Stimulated activated CD4-positive, alpha-beta T cell treated with anti-CD3 and anti-CD28 coated beads, Interleukin-15, amount 100 ng/mL, for 1 hour (primary cell): ENCODE measurements at places on chromosomes 11 and 22.

GRCh38 chr11:43354311-43354710, 4.4 kb upstream of the TTC17 start:
- DNase-seq, result no peak

DNA sequence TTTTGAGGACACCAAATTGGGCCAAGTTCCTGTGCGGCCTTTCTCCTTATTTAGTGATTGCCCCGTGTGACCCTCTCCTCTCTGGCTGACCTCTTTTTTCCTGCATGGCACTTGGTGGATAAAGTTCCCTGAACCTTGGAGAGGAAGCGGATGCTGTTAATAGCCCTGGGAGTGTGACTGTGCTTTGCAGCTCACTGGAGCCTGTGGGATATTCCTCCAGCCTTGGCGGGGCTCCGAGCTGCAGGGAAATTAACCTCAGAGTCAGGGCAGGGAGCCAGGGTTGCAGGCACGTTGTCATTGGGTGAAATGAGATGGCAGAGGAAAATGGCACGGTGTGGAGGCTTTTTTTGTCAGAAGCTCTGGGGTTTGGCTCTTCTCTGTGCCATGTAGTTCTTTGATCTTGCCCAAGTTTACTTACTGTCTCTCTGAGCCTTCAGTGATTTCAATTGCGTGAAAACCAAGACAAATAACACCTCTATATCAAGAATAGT, 965 bp downstream of the OR9Q1 start:
- no peak for DNase-seq

- DNase-seq, result no peak
Observed at GRCh38 chr22:27417421-27417814, 384.1 kb downstream of the MN1 start.

- DNase-seq, result no peak
Observed at GRCh38 chr22:32499666-32500065, 25.1 kb downstream of the FBXO7 start.

- DNase-seq, result no peak
Observed at GRCh38 chr22:39252461-39253434, 8.0 kb upstream of the PDGFB start.

DNA sequence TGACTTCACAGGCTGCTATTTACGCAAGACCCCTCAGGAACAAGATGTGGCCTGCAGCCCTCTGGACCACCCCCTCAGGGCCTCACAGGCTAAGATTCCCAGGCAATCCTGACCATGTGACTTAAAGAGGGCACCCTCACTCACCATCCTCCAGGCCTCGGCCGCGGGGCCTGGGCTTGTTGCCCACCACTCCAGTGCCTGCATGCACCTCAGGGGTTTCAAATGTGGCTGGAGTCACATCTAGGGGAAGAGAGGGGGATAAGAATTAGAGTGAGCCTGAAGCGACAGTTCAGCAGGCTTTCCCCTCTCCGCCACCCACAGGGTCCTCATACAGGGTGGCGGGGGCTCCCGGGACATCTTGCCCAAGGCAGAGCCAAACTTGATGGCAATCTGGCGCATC, 2.1 kb downstream of the ESS2 start:
- DNase-seq, result no peak

- no peak for DNase-seq
Observed at GRCh38 chr11:71991494-71991893, 7.2 kb upstream of the IL18BP start.

DNA sequence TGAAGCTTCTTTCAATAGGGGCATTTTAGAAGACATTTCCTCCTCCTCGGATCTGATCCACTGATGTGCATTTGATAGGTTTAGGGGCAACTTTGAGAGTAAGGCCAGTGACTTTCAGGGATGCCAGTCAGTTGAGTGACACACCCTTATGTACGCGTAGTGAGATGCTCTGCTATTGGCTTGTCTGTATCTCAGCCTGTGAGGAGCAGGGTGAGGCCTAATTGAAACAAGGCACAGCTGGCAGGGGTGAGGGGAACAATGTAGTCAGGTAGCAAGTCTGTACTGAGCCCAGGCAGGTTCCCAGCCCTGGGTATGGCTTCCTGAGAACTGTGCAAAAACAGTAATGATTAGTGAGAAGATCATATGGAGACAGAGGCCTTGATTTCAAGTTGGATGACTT, 61.5 kb downstream of the STIM1 start:
- DNase-seq, result no peak

DNA sequence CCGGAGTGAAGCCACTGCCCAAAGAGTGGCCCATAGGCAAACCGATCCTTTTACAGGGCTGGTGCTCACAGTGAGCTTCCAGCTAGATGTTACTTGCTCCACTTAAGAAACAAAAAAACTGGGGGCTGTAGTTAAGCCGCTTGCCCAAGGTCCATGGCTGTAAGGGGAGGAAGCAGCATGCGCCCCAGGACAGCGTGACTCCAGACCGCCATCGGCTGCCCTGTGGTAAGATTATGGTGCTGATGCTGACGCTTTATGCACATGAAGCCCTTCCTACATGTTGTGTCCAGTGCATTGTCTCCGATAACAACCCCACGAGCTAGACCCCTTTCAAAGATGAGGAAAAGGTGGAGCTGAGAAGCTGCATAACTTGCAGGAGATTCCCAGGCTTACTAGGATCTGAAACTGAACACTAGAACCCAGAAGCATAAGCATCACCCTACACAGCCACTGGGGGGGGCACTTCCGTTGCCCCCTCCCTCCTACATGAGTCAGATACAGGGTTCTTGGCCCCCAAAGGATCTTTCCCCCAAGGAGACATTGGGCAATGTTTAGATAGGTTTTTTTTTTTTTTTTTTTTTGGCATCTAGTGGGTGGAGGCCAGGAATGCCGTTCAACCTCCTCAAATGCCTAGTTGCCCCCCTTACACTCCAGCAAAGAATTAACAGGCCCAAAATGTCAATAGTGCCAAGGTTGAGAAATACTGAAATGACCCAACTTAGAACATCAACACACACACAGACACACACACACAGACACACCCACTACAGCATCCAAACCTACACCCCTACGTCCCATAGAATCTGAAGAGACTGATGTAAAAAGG, 53.9 kb downstream of the MN1 start:
- DNase-seq, result no peak

- DNase-seq, result no peak
Observed at GRCh38 chr22:42282943-42283277, 12.5 kb upstream of the TCF20 start.

GRCh38 chr11:10392095-10393079, 62.7 kb upstream of the AMPD3 start:
- DNase-seq, result no peak

- no peak for DNase-seq
Observed at GRCh38 chr11:93196816-93197379, 893 bp downstream of the SLC36A4 start.

- no peak for DNase-seq
Observed at GRCh38 chr11:126140926-126141280, 70.5 kb downstream of the RPUSD4 start.

DNA sequence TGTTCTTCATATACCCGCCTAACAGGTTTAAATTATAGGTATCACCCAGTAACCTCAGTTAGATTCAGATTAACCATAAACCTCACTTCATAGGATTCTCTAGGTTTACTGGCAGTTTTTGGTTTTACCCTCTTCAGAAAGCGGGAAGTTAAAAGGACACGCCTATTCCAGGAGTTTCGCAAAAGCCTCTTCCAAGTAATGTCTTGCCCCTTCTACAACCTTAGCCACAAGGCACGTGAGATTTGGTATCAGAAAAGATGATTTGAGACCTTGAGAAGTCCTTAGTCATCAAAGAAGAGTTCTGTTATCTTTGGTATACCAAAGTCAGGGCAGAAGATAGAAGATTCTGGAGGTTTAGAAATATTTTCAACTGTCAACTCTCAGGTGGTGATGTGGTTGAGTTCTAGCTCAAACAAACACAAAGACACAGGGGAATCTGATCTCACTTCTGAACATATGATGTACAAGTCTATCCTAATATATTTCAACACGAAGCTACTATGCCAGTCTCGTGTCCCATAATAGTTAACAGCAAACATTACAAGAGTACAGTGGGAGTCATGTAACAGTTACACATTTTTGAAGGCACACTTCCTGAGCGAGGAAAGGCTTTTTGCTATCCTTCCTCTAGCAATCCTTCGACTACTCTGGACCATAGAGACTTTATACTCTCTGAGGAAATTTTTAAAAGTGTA, 103.5 kb downstream of the USP35 start:
- DNase-seq, result no peak
